ENCODE measurements at places on chromosomes 1 and 21.

DNA sequence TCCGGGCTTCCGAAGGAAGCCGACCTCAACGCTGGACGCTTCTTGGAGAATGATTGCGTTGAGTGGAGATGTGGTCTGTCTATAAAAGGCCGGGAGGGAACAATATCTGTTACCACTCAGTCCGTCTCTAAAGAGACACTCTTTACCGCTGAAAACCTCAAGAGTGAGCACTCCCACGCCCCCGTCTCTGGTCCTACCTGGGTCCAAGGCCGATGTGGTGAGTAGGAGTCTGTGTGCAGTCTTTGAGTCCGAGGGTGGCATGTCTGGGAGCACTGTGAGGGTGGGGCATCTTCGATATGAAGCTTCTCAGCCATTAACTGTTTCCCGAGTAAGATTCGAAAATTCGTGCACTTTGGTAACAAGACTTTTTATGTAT, 576 bp downstream of the ZFP69 start:
- no peak for DNase-seq

DNA sequence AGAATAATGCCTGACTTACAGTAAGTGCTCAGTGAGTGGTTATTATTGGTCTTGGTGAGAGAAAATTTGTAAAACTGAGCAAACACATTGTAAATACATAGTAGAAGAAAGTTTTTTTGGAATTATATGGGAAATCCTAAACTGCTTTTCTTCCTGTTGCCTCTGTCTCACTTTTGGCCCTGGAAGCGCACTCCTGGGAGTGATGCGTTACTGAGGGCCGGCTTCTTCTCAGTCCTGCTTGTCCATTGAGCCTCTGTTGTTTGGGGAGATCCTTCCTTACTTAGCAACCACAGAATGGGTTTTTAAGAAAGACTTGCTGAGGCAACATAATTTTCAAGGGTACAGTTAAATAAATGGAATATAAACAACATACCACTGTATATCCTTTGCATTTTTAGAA, 166.0 kb downstream of the EDEM3 start:
- DNase-seq: no peak

DNA sequence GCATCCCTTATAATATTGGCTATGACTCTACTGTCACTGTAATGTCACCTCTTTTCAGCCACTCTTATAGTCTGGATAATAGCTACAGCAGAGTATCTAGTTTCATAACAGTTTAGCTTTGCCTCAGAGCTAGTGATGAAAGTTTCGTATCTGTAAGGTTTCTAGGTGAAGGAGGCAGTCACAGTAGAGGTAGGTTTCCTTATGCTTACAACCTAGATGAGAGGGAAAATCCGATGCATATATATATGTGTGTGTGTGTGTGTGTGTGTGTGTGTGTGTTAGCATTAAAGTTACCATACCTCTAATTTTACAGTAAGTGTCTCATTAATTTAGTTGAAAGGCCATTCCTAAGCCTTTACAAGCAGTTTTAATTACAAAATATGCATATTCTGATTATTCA, 2.2 kb upstream of the TOR1AIP2 start:
- DNase-seq: no peak

DNA sequence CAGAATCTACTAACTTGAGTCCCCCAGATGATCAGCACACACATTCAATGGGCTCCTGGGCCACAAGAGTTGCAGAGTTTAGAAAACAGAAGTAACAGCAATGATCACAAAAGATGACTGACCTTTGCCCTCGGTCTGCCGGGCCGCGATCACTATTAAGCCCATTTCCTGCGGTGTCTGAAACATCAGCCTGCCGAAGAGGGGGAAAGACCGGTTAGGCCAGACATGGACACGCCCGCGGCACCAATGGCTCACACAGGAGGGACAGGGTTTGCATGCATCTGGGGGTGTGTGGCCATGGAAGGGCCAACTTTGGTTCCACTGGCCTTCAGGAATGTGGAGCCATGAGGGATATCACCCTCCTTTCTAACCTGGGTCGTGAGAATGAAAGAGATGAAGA, 68.2 kb downstream of the SIM2 start:
- DNase-seq: no peak

- DNase-seq: no peak
Observed at GRCh38 chr1:160432371-160432786, 32.0 kb downstream of the VANGL2 start.

GRCh38 chr1:60622486-60622885, 459.9 kb upstream of the NFIA start:
- no peak for DNase-seq

GRCh38 chr1:8424539-8425116, 106.7 kb downstream of the SLC45A1 start:
- DNase-seq: peak; percentile 53

DNA sequence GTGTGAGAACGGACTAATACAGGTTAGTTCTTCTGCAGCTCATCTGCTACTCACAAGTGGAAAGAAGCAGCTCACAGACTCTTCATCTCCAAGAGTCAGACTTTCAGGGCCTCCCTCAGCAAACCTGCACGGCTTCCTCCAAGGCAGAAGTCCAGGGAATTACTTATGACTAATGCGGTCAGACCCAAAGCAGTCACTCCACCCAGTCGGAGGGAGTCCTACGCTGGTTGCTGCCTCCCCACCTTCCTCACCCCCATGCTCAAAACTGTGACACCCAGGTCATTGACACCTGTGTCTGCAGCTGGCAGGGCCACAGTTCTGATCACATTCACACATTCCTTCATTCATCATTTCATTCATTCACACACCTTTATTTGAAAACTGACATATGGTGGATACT, 38.4 kb upstream of the PRDM2 start:
- no peak for DNase-seq

GRCh38 chr1:111818081-111818480, 62.4 kb downstream of the DDX20 start:
- no peak for DNase-seq

- no peak for DNase-seq
Observed at GRCh38 chr1:206882555-206882954, 14.7 kb upstream of the IL24 start.

- peak; percentile 72 for DNase-seq
Observed at GRCh38 chr1:27519331-27520258, 29.6 kb upstream of the WASF2 start.

GRCh38 chr1:160741612-160742348, 2.7 kb downstream of the SLAMF7 start:
- DNase-seq: no peak

- no peak for DNase-seq
Observed at GRCh38 chr1:59477286-59477685, 180.4 kb downstream of the FGGY start.

DNA sequence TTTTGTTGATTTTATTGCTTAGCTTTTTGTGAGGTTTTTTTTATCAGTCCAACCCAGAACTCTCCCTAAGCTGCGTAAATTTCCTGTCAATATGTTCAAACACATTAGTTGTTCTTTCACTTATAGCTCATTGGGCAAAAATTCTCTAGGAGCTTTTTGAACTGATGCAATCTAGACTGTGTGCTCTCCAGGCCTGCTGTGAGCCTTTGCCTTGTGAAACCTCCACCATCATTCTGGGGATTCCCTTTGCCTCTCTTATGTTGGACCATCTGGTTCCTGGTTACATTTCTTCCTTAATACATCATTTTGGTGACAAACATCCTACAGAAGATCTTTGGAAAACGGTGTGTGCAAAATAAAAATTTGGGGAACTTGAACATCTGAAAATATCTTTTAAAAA, 247.2 kb downstream of the LRRC7 start:
- DNase-seq: no peak

DNA sequence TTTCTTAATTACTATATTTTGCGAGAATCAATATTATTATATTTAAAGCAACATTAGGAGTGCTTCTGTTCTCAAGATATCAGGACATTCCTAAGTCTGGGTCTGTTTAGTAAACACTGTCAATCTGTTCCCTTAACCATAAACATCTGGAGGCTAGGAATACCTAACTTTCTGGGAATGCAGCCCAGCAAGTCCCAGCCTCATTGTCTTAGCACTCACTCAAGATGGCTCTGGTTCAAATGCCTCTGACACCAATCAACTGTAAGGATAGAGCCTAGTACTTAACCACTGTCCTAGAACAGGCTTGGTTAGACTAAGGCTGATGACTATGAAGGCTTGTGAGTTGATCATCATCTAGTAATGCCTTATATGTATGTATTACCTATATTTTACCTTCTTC, 61.5 kb downstream of the TNN start:
- no peak for DNase-seq

GRCh38 chr1:21317035-21317689, 26.9 kb upstream of the ECE1 start:
- no peak for DNase-seq

DNA sequence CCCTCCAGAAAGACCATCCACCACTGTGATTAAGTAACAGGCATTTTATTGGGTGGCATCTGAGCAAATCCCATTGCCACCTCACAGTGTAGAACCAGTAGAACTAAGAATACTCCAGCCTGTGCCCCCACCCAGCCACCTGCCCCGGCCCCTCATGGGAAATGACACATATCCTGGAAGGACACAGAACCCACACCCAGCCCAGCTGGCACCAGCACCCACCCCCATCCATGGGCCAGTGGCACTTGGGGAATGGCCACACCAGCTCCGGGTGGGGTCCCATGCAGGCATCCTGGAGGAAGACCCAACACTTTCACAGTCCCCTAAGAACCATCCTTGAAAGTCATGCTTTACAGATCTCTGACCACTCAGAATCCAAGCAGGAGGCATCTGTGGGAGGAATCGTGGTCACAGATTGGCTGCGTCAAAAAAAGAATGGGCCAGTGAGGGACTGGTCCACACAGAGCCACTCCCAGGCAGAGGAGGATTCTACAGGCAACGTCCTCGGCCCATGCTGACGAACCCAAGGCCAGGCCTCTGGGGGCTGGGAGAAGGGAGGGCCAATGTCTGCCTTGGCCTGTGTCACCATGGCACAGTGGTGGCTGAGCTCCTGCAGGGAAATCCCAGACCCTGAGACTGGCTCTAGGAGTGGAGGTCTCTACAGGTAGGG, 12.1 kb upstream of the TAS1R2 start:
- no peak for DNase-seq

DNA sequence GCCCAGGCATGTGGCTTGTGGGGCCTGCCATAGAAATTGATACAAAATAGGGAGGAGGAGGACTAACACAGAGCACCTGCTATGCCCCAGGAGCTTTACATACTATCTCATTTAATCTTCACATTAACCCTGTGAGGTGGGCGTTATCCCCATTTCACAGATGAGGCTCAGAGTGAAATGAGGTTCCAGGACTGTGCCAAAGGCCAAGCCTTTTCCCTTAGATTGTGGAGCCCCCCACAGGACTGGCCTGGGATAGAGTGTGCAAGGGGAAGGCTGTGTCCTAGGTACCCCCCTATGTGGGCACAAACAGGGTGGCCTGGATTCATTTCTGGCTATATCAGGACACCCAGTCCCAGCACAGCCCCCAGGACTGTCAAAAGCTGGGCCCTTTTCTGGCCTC, 2.2 kb upstream of the DDOST start:
- DNase-seq: no peak

GRCh38 chr21:33299181-33299752, 25.5 kb upstream of the IFNAR1 start:
- DNase-seq: no peak

GRCh38 chr21:45986316-45987051, 4.9 kb downstream of the COL6A1 start:
- DNase-seq: no peak

- no peak for DNase-seq
Observed at GRCh38 chr1:74480068-74480467, 32.3 kb downstream of the LRRC53 start.

GRCh38 chr1:187716160-187716559, 887.4 kb downstream of the PLA2G4A start:
- no peak for DNase-seq

DNA sequence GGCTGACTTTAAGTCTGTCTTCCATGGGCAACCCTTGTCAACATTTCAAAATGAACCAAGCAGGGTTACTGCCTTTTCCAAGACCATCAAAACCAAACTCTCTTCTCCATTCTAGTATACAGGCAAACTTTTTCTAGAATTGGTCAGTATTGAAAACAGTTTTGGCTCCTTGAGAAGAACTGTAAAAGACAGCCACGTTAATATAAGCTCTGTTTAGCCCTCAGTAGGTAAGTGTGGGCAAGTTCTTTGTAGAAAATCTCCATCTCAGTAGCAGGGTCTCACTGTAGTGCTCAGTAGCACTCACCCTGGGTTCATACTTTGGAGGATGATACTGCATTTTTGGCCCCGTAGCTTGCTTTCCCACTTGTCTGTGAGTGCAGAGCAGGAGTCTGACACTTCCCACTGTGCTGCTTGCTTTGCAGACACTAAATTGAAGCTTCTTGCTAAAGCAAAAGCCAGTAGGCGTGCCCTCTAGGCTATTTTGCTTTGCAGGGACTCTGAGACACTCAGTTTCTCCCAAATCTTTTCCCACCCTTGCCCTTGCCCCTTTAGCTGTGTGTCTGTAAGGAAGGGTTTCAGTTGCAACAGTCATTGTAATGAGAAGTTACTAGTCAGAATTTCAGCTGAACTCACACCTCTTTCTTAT, 34.3 kb upstream of the CACYBP start:
- DNase-seq: no peak

DNA sequence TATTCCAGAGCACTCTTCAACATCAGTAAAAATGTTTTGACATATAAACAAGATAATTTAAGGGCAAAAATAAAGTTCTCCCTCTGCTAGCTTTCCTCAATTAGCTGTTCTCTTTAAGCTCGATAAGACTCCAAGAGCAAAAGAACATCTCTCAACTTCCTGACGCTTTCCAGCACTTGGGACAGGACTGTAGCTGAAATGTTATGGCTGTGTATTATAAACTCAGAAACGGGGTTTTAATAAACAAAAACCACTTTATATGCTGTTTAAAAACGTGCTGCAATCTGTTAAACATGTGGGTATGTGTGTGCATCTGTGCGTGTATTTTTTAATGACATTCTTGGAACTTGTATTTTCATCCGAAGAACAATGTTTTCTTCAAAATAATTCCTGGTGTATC, 71.5 kb upstream of the RGS2 start:
- DNase-seq: no peak

GRCh38 chr1:182679684-182680083, 4.7 kb downstream of the RGS8 start:
- DNase-seq: no peak

GRCh38 chr1:41499591-41499990, 15.1 kb upstream of the EDN2 start:
- no peak for DNase-seq

DNA sequence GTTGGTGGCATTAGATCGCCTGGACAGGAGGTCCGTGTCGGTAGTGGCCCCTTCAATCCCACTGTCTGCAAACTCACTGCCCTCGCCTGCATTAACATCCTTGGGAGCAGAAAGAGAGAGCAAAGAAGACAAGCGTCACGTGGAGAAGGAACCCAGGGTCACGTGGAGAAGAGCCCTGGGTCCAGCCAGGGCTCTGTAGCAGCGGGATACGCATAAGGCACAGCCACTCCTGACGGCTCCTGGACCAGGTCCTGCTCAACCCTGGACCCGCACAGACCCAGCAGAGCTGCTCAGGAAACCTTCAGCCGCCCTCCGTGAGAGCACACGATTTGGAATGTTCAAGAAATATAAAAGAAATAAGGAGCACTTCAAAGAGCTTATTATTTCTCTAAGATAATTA, 92.0 kb downstream of the TIAM1 start:
- no peak for DNase-seq

GRCh38 chr1:225413708-225414375, 14.0 kb downstream of the LBR start:
- DNase-seq: no peak

- no peak for DNase-seq
Observed at GRCh38 chr1:76465030-76465429, 390.5 kb downstream of the ST6GALNAC3 start.

GRCh38 chr1:79006564-79006963, at the start of gene ADGRL4:
Gene ADGRL4, minus strand, starts transcription at chr1:79006730. Its CDS starts 76 bp downstream, at chr1:79006654.
- DNase-seq: no peak
